Forelimb muscle (tissue), 1 donor: ENCODE measurements at places on chromosomes 13 and 19. TPM values are rescaled to one million over a fixed set of nuclear protein-coding genes. Genes with fewer than 3 reads are reported as not detected.

TMEM38A gene
- polyA plus RNA-seq = 127 TPM

CDC42EP5 gene
- polyA plus RNA-seq = 29.2 TPM

CYP4F2 gene
- not detected for polyA plus RNA-seq

HSD17B14 gene
- 3.1 TPM for polyA plus RNA-seq

RNF225 gene
- not detected for polyA plus RNA-seq

PRR22 gene
- 2.2 TPM for polyA plus RNA-seq

TRAPPC5 gene
- 36.6 TPM for polyA plus RNA-seq

CLEC11A gene
- polyA plus RNA-seq = 24.4 TPM

SHISA2 gene
- 59.8 TPM for polyA plus RNA-seq

TTYH1 gene
- 3.9 TPM for polyA plus RNA-seq
